ENCODE measurements at places on chromosomes 1 and 21.

GRCh38 chr1:111704240-111704639 is 35.0 kb downstream of the INKA2 start:
- no peak for DNase-seq

- no peak for DNase-seq
Observed at GRCh38 chr1:107135463-107135862, 5.4 kb upstream of the NTNG1 start.

DNA sequence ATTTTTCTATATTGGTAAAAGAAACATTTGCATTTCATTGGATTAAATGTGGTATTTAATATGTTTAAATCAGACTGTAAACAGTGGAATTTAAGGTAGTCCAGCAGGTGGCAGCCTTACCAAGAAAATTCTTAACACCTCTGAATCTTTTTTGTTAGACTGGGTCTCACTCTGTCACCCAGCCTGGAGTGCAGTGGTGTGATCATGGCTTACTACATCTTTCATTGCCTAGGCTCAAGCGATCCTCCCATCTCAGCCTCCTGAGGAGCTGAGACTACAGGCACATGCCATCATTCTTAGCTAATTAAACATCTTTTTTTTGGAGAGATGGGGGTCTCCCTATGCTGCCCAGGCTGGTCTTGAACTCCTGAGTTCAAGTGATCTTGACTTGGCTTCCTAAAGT is 98.8 kb downstream of the RABGAP1L start:
- DNase-seq: peak; percentile 41

DNA sequence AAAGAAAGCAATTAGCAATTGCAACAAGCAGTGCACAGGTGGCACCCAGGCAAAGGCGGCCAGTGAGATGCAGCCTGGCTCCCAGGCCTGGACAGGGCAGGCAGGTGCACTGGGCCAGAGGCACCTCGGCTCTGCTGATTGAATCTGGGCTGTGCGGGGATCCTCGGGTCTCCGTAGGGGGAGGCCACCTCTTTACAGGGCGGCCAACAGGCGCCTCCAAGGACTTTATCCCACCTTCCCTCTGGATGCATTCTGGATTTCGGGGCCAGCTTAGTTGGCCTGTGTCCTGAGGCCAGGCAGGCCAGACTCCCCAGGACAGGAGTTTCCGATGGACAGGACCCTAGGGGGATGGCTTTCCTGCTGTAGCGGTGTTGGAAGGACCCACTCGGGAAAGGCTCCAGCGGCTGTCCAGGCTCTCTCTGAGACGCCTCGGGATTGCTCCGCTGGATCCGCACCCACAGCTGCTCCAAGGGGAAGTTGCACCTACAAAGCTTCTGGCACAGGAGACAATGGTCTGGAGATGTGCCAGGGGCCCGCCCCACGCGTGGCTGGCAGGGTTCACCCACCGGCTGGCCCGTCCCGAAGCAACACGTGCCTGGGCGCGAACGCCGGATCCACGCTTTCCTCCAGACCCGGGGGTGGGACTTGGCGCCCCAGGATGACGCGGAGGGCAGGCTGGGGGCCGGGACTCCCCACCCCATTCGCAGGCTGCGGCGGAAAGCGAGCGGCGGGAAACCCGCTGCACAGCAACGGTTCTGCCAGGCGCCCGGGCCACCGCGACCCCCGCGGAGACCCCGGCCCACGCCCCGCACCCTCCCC is 810 bp downstream of the SLC19A1 start:
- peak; percentile 95 for DNase-seq

DNA sequence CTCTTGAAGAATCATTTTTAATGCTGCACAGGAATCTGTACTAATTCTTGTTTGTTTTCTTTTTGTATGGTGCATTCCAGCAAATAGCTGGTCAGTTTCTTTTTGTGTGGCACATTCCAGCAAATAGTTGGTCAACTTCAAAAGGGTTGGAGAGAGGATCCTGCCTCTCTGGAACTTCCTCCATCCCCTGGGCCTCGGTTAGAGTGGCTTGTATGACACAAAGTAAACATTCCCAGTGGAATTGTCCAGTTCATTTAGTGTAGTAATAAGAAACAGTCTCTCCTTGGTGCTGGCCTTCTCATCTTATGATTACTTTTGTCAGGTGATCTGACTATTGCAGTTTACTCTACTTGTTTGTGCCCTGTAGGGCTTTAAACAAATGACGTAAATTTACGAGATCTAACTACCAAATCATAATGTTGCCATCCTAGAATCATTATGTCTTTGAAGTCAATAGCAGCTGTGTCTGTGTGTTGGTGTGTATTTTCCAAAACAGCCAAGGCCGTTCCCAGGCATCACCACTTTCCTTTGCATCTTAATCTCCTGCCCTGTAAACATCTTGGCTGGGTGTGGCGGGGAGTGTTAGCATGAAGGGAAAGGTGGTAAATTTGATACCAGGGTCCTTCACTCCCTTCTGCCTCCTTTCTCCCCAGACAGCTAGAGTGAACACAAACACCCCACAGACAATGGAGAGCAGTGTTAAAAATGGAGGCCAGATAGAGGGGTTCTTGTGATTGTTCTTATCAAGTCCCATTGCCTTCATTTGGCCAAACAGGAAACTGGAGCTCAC is 77.9 kb downstream of the CDC7 start:
- DNase-seq: no peak

- DNase-seq: no peak
Observed at GRCh38 chr1:920521-920920, 3.2 kb upstream of the SAMD11 start.

DNA sequence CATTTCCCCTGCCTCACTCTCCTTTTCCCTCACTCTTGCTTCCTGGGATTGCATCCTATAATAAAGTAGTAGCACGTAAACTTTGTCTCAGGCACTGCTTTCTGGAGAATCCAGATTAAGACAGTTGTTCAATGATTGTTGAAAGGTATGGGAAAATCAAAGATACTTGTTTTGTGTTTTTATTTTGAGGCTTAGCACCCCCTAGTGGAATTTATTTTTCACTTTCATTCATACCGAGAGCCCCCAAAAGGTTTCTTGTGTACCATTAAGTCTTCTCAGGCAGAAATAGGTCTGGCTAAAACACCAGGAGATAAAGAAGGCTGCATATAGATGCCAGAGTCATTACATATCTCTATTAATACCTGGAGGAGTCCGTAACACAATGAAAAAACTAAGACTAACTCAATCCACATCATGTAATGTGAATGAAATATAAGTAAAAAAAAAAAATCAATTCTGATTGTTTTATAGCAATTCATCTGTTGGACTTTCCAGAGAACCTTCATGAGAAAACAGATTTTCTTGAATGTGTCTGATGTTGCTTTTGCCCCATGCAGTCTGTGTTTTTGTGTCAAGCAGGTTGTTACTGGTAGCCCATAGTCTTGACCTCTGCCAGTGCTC is 103.5 kb downstream of the RPE65 start:
- no peak for DNase-seq

GRCh38 chr1:209354840-209355165 is 228.7 kb upstream of the CAMK1G start:
- no peak for DNase-seq

- no peak for DNase-seq
Observed at GRCh38 chr21:38988509-38989378, 183.0 kb downstream of the ETS2 start.

- no peak for DNase-seq
Observed at GRCh38 chr1:244069326-244069898, 18.3 kb downstream of the ZBTB18 start.

GRCh38 chr1:89022167-89022959 is at the start of gene GBP3:
GBP3 (minus strand) TSS chr1:89022866; CDS start chr1:89020721, 2,145 bp downstream.
- DNase-seq: peak; percentile 47

GRCh38 chr1:185645686-185646085 is 88.5 kb upstream of the HMCN1 start:
- no peak for DNase-seq

DNA sequence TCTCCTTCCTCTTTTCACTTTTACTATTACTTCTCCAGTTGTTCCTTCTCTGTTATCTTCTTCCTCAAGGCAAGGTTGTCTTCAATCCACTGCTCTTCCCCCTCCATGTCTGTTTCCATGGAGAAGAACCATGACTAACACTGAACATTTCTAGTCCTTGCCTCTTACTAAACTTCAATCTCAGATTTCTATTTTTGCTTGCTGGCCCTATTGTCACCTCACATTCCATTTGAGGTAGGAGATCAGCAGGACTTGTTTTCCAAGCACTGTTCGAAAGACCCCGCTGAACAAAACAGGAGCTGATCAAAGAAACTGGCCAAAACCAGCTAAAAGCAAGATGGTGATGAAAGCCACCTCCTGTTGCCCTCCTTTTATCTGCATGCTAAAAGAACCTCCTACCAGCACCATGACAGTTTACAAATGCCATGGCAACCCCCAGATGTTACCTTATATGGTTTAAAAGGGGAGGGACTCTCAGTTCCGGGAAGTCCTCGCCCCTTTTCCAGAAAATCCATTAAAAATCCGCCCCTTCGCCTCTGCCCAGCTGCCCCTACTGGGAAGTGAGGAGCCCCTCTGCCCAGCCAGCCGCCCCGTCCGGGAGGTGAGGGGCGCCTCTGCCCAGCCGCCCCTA is 22.6 kb downstream of the GON4L start:
- DNase-seq: no peak

GRCh38 chr1:200963076-200963475 is 60.4 kb downstream of the KIF21B start:
- no peak for DNase-seq

- no peak for DNase-seq
Observed at GRCh38 chr21:44475266-44475845, 20.0 kb downstream of the LRRC3 start.

GRCh38 chr1:103108376-103109150 is at the start of gene COL11A1:
COL11A1 (minus strand) TSS chr1:103108522; CDS start chr1:103108178, 344 bp downstream.
- no peak for DNase-seq

DNA sequence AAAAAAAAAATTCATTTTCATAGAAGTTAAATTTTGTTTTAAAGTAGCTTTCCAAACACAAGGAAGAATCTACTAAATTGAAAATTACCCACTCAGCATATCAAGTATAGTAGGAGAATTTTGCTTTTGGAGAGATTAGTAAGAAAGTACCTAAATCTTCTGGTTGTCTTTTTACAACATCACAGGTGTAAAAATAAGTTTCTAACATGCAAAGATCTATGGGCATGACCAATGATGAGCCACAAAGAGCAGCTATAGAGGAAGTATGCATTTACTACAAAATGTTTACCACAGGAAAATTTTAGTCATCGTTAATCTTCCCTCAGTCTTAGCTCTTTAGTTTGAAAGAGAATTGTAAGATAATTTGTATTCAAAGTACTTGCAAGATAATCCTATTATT is 28.1 kb downstream of the ANGPTL3 start:
- DNase-seq: no peak

- DNase-seq: no peak
Observed at GRCh38 chr21:38993561-38993960, 187.8 kb downstream of the ETS2 start.

- no peak for DNase-seq
Observed at GRCh38 chr1:104946558-104947210, 1197.0 kb downstream of the AMY1C start.

GRCh38 chr1:41698916-41699860 is 214.7 kb upstream of the EDN2 start:
- no peak for DNase-seq

- no peak for DNase-seq
Observed at GRCh38 chr1:110671361-110671760, 3.4 kb downstream of the KCNA3 start.

DNA sequence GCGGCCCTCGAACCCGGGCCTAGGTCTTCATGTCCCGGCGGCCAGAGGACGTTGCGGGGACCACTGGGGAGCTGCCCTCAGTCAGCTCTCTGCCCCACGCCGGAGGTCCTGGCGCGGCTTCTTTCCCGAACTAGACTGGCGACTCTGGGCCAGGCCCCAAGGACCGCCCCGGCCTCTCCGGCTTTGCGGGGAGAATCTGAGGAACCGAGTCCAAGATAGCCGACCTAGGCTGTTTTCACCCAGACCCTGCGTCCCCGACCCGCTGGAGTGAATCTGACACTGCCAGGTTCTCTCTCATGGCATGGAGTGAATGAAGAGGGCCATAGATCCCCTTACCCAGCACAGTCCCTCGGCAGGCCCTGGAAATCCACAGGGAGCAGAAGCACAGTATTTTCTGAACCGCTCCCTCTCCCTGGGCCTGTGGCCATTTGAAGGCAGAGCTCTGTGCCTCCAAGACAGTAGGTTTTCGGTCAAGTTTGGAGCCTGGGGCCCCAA is 9.9 kb upstream of the BARHL2 start:
- no peak for DNase-seq

GRCh38 chr1:97200595-97200994 is 479.0 kb downstream of the PTBP2 start:
- DNase-seq: no peak

- no peak for DNase-seq
Observed at GRCh38 chr1:239458144-239458500, 71.8 kb downstream of the CHRM3 start.

GRCh38 chr1:202349206-202349928 is 868 bp downstream of the PPP1R12B start:
- DNase-seq: peak; percentile 35

GRCh38 chr1:96971849-96972602 is 250.4 kb downstream of the PTBP2 start:
- no peak for DNase-seq

DNA sequence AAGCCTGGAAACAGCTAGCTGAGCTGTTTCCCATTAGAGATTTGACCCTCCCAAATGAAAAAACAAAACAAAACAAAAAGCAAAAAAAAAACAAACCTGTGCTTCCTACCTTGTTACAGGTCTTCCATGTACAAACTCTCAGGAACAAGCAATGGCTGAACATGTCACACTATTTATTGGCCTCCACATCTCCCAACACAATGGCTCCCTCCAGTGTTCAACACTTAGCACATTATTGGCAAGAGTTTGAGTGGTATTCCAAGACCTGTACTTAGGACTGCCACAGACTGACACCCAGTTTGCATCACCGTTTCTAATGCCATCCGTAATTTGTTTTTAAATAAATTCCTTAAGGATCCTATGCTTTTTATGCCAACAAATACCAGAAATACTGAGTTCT is 195.0 kb upstream of the OLFM3 start:
- peak; percentile 3 for DNase-seq

DNA sequence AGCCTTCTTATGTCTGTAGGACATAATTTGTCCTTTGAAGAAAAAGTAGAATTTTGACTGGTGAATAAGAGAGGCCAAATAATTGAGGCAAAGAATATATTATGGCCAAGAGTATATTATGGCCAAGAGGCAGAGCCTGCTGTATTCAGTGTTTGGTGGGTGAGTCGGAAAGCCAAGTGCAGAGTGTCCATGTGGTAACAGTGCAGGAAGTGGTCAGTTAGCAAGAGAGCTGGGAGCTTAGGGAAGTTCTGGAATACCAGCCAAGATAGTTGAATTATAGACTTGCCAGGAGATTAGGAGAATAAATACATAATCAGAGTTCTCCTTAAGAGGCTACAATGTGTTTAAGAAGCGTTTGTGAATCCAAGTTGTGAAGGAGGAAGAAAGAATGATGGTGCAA is 131.5 kb upstream of the LMO4 start:
- DNase-seq: no peak

DNA sequence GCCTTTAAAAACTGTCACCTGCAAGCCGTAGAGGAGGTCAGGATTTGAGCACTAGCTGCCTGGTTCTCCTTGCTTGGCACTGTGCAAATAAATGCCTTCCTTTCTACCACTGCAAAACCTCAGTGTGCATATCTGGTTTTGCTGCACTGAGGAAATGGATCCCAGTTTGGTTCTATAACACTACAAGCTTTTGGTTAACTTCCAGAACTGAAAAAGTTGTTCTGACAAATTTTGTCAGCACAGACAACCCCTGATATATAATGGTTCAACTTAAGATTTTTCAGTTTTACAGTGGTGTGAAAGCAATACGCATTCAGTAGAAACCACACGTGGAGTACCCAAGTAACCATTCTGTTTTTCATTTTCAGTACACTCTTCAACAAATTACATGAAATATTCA is 29.8 kb upstream of the GALNT2 start:
- DNase-seq: no peak
